ENCODE measurements at places on chromosomes 13 and 19. TPM values are rescaled to one million over a fixed set of nuclear protein-coding genes. Genes with fewer than 3 reads are reported as not detected.

- no peak for DNase-seq
Observed at GRCh38 chr13:46665248-46665632, 112.3 kb downstream of the LRCH1 start.

- peak; percentile 84 for DNase-seq
Observed at GRCh38 chr13:110714797-110715394, 1.4 kb downstream of the ING1 start.

CRB3 gene
- total RNA-seq, result not detected

GRCh38 chr19:1170938-1171754 lies 2.9 kb downstream of the SBNO2 start:
- peak; percentile 78 for DNase-seq

- DNase-seq, result no peak
Observed at GRCh38 chr19:28956421-28956820, 256.5 kb downstream of the UQCRFS1 start.

GRCh38 chr13:19239114-19239860 lies 57.7 kb upstream of the TUBA3C start:
- DNase-seq, result no peak

- DNase-seq, result no peak
Observed at GRCh38 chr19:54444737-54445136, 4.3 kb upstream of the LENG8 start.

IGFL2 gene
- total RNA-seq, result 0.85 TPM

- no peak for DNase-seq
Observed at GRCh38 chr13:36848199-36848982, 29.4 kb downstream of the RFXAP start.

DNA sequence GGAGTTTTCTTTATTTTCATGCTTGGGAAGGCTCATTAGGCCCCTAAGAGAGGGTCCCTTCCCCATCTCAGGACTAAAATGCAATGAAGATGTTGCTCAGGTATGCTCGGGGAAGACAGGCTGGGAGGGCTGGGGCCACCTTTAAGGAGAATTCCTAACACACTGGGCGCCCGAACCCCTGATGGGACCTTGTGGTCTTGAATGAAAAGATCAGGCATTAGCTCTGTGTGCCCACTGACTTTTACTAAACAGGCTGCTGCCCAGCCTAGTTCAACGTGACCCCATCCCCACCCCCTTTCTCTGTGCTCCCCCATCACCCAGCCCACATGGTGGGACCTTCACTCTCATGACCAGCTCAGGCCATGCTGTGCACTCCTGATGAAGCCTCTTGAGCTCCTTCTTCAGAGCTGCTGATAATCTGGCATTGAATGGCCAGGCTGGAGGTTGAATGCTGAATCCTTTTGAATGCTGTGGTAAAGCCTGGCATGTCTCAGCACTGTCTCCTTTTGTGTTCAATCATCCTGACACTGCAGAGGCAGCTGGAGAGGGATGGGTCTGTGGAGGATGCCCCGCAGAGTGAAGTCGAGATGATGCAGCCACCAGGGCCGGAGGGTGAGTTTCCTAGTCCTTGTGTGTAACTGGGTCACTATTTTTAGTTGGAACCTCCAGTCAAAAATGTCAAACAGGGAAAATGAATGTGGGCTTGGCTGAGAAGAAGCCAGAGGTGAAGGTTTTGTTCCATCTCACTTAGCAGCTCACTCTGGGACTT lies 209.1 kb downstream of the UQCRFS1 start:
- no peak for DNase-seq

ZNF681 gene
- 1.8 TPM for total RNA-seq

DNA sequence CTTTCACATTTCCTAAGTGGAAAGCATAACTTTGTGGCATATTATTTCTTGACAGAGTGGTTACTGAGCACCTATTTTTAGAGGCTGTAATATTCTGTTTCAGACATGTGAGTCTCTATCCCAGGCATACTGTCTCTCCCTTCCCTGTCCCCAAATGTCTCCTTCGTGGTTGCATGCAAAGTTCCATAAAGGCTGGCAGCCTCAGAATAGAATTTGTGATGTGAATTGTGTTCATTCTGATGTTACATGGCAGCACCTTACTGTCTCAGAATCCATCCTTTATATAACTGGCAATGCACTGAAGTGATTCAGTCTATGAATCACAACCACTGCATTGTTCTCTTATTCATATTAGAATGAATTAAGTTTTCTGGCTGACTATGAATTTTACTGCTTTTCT lies 89.0 kb upstream of the SLC7A1 start:
- no peak for DNase-seq

TYROBP gene
- total RNA-seq, result 104 TPM

ZNF358 gene
- 47.6 TPM for total RNA-seq

CYP4F2 gene
- total RNA-seq, result not detected

NEK5 gene
- 0.36 TPM for total RNA-seq

- DNase-seq, result peak; percentile 69
Observed at GRCh38 chr19:47609906-47610894, 1.3 kb downstream of the BICRA start.

MAU2 gene
- 78.5 TPM for total RNA-seq

DNA sequence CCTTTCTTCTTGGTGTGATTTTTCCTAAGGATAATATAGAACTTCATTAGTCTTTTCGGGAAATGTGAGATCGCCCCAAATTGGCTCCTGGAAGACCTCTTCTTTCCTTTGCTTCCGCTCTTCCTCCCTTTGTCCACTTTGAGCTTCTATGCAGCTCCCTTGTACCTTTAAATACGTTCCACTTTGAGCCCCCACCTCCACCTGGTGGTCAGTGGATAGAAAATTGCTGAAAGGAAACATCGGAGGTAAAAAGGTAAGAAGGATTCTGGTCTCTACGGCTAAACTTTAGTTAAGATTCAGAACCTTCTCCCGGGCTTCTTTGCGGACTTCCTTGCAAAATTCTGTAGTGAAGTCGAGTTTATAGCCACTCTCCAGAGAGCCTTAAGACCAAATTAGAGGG lies 55.0 kb upstream of the TM9SF2 start:
- DNase-seq, result no peak

DNA sequence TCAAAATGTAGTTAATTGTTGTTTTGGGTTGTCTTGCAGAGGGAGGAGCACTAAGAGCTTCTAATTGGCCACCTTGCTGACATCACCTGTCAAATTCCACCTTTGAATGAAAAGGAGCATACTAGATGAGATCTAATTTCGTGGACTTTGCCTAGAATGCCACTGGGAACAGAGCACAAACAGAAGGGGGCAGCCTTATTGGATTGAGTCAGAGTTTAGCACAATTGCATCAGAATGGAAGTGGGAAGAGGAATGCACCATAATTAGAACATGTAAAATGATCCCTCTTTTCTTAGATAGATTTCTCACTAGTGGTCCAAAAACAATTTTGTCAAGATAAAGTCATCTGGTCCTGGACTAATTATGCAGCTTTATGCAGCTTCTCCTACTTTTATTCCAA lies 1552.2 kb downstream of the PCDH9 start:
- DNase-seq, result no peak

GRCh38 chr19:55400281-55401087 lies 7.1 kb downstream of the UBE2S start:
- no peak for DNase-seq

FUT2 gene
- not detected for total RNA-seq

DNA sequence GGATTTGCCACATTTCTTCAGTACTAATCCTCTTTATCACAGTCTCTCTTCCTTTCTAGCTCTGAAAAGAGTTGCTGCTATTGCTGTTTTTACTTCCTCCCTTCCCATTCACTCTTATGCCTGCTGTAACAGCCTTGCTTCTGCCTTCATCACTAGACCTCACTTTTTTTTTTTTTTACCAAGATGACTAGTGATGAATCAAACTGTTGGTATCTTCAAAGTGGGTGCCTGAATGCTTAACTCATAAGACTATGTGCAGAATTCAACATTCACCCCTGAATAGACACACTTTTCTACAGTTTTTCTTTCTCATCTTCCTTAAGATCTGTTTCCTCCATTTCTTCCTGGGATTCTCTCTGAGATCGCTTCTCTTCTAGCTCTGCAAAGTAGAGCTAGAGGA lies 217.2 kb upstream of the HTR2A start:
- no peak for DNase-seq

DNA sequence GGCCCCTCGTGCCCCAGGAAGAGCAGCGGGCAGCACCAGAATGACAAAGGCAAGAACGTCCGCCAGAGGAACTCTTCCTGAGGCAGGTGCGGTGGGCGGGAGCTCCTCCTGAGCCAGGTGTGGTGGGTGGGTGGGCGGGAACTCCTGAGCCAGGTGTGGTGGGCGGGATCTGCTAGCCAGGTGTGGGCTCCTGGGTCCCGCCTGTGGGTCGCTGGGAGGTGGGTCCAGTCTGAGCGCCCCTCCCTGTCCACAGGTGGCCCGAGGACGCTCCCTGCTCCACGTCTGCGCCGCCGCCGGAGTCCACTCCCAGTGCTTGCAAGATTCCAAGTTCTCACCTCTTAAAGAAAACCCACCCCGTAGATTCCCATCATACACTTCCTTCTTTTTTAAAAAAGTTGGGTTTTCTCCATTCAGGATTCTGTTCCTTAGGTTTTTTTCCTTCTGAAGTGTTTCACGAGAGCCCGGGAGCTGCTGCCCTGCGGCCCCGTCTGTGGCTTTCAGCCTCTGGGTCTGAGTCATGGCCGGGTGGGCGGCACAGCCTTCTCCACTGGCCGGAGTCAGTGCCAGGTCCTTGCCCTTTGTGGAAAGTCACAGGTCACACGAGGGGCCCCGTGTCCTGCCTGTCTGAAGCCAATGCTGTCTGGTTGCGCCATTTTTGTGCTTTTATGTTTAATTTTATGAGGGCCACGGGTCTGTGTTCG lies 7.0 kb upstream of the HCN2 start:
- no peak for DNase-seq

- no peak for DNase-seq
Observed at GRCh38 chr13:47826471-47826870, 174.6 kb downstream of the SUCLA2 start.

- DNase-seq, result no peak
Observed at GRCh38 chr13:94080527-94080926, 399.0 kb downstream of the DCT start.

- DNase-seq, result no peak
Observed at GRCh38 chr13:35854286-35854685, 276.9 kb downstream of the DCLK1 start.

DNA sequence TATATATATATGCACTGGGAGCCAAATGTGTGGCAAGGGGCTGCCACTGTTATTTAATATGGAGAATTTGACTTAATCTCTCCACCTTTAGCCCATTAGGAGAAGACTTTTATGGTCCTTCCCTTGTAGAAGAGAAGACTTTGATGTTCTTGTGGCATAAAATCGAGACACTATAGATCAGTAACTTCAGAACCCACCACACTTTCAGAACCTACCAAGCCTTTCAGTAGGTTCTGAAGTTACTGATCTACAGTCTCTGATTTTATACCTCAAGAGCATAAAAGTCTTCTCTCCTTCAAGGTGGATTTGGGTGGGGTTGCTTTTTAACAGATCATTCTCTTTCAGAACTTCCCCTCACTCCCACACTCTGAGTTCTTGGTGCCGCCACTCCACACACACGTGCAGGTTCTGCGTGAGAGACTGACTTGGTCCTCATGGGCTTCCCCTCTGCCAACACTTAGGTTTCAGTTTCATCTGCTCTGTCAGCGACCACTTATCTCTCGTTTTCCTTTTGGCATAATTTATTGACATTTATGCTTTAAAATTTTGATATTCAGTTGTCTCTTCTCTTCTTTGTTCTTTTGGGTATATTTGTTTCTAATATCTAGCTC lies 213.4 kb upstream of the PCDH17 start:
- no peak for DNase-seq

- no peak for DNase-seq
Observed at GRCh38 chr13:46367617-46368327, 19.3 kb downstream of the RUBCNL start.

GRCh38 chr19:38360351-38360750 lies 14.0 kb upstream of the PSMD8 start:
- no peak for DNase-seq

GRCh38 chr13:69617587-69617986 lies 490.0 kb upstream of the ATXN8OS start:
- DNase-seq, result no peak

- no peak for DNase-seq
Observed at GRCh38 chr13:63050287-63050686, 1634.6 kb upstream of the PCDH20 start.

- DNase-seq, result peak; percentile 58
Observed at GRCh38 chr19:2607712-2608601, 94.5 kb downstream of the GNG7 start.

GNG7 gene
- total RNA-seq, result 11.5 TPM

ERICH4 gene
- total RNA-seq, result not detected

DCAF15 gene
- 24.7 TPM for total RNA-seq

SHISA2 gene
- 2.9 TPM for total RNA-seq

GRCh38 chr19:9014803-9015202 lies 4.6 kb upstream of the MUC16 start:
- no peak for DNase-seq

DNA sequence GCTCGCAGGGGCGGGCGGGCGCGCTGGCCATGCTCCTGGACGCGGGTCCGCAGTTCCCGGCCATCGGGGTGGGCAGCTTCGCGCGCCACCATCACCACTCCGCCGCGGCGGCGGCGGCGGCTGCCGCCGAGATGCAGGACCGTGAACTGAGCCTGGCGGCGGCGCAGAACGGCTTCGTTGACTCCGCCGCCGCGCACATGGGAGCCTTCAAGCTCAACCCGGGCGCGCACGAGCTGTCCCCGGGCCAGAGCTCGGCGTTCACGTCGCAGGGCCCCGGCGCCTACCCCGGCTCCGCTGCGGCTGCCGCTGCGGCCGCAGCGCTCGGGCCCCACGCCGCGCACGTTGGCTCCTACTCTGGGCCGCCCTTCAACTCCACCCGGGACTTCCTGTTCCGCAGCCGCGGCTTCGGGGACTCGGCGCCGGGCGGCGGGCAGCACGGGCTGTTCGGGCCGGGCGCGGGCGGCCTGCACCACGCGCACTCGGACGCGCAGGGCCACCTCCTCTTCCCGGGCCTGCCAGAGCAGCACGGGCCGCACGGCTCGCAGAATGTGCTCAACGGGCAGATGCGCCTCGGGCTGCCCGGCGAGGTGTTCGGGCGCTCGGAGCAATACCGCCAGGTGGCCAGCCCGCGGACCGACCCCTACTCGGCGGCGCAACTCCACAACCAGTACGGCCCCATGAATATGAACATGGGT lies 599 bp downstream of the ZIC2 start:
- DNase-seq, result no peak

DNA sequence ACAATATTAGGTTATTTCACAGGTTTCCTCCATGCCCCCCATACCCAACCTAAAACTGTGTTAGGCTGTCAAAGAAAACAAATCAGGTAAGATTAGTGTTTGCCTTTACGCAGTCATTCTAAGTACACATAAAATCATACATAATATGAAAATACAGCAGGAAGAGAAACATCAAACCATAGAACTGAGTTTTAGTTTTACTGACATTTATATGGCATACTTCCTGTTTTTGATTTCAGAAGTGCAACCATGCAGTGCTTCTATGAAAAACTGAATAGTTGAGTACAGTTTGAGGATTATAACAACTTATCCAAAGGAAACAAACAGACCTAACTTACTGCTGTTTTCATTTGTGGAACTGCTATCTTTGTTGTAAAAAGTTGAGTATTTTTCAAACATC lies 91.3 kb downstream of the KCNRG start:
- DNase-seq, result no peak

NOTCH3 gene
- total RNA-seq, result 124 TPM

- no peak for DNase-seq
Observed at GRCh38 chr19:7905859-7906258, 2.2 kb downstream of the MAP2K7 start.

KL gene
- 7.4 TPM for total RNA-seq

Measured in sciatic nerve (tissue), 2 donors.